ENCODE measurements at places on chromosomes 2 and 18.

- DNase-seq, result no peak
Observed at GRCh38 chr18:10660179-10660884, 134.5 kb downstream of the NAPG start.

- no peak for DNase-seq
Observed at GRCh38 chr2:205675861-205676516, 6.3 kb upstream of the NRP2 start.

DNA sequence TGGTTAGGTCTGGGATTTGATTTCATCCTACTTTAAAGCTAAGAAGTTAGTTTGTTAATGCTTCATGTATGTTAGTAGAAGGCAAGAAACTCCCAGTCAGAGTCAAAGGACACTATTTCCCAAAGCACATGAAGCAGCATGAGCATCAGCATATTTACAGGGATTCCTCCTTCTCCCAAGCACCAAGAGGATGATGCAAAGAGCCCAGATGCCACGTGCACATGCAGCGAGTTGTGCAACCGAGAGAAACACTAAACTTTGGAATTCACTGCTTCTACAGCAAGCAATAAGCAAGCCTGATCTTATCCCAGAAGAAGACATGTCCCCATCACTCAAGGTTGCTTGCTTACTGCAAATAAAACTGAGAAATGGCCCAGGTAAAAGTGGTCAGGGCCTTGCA is 32.5 kb downstream of the CPO start:
- DNase-seq, result no peak

GRCh38 chr2:27717070-27717795 is 53.5 kb downstream of the SLC4A1AP start:
- no peak for DNase-seq

DNA sequence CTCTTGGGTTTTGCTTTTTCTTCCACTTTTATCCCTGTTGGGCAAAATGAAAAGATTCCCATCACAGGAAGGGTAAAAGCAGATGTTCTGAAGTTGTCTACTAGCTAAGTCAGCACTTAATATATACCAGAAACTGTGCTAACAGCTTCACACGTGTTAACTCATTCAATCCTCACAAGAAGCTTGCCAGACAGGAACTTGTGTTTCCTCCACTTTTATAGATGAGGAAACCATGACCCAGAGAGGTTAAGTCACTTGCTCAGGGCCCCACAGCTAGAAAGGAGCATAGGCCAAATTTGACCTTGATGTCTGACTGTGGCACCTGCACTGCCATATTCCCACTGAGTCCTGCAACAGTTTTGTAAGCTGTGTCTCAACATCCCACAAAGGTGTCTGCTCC is 76.8 kb upstream of the EPC2 start:
- DNase-seq, result no peak

DNA sequence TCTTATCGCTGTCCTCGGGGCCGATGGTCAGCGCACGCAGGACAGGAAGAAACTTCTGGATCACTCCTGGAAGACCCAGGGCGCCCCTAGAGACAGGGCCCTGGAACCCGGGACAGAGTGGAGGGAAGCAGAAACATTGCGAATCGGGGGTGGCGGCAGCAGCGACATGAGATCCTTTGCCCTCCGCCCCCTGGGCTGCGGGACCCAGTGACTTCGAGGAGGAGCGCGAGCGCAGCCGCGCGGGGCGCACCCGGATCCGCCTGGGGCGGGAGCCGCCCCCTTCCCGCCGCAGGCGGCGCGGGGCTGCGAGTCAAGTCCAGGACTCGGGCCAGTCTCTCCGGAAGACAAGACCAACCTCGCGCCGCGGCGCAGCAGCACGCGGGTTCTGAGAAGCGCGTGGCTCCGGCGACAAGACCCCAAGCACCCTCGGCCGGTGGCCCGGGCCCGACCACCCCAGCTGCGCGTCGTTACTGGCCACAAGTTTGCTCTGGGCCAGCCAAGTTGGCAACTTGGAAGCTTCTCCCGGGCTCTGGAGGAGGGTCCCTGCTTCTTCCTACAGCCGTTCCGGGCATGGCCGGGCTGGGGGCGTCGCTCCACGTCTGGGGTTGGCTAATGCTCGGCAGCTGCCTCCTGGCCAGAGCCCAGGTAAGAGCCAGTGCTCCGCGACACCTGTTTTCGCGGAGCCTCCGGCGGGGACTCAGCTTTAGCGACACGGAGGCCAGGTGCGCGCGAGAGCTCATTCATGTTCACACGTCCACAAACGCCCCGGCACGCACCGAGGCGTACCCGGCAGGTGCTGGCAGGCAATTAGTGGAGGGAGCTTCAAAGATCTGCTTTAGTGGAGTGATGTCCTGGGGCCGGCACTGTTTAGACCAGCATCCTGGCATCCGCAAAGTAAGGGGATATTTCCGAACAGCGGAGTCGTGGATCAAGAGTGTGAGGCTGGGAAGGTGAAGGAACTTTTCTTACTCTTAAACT is at the start of gene PTH2R:
Gene PTH2R, plus strand, starts transcription at position 319 of the 978 bp plus-strand sequence. Its CDS starts 252 bp downstream, at position 571.
- DNase-seq, result no peak
